Activated CD8-positive, alpha-beta memory T cell treated with anti-CD3 and anti-CD28 coated beads for 48 hours (primary cell): ENCODE measurements at places on chromosomes 13 and 19.

GRCh38 chr13:24742294-24742693 is 21.7 kb upstream of the RNF17 start:
- DNase-seq: no peak

DNA sequence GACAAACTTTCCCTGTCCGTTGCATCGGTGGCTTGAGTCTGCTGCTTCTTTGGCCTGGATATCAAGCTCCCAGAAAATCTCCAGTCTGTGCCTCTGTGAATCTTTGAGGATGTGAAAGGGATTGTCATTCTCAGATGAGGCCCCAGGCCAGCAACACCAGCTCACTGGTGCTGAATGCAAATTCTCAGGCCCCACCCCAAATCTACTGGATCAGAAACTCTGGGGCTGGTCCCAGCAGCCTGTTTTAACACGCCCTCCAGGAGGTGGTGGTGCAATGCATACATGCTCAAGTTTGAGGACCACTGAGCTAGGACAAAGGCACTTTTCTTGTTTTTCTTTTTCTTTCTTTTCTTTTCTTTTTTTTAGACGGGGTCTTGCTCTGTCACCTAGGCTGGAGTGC is 23.6 kb downstream of the TNFSF11 start:
- DNase-seq: no peak

GRCh38 chr19:7705387-7706187 is 3.7 kb upstream of the FCER2 start:
- DNase-seq: peak; percentile 30

- DNase-seq: no peak
These were observed 635 bp upstream of the PCCA start for GRCh38 chr13:100088273-100088643.

GRCh38 chr19:1893791-1894190 is 8.5 kb upstream of the ABHD17A start:
- no peak for DNase-seq

- no peak for DNase-seq
These were observed 24.6 kb downstream of the CDADC1 start for GRCh38 chr13:49272296-49272695.

DNA sequence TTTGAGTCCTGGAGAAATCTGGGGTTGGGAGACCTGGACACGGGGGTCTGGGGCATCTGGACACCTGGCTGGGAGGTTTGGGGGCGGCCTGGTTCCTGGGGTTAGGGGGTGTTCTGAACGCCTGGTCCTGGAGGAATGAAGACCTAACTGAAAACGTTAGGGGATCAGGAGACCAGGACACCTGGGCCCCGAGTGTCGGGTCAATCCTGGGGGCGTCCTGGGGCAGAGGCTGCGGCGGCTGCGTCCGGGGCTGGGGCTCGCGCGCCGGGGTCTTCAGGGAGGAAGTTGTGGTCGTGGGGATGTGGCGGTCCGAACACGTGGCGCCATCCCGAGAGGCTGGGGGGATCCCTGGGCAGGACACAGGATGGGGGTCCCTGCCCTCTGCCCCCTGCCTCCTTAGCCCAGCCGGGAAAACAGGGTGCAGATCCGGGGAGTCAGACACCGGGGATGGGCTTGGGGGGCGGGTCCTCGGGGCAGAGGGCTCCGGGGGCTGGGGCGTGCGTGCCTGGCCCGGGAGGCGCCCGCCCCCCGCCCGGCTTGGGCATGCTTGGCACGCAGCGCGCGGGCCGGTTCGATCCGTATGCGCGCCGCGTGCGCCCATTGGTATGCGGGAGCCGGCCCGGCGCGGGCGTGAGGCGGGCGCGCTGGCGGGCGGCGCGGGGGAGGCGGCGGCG is 632 bp downstream of the NPAS1 start:
- no peak for DNase-seq

GRCh38 chr19:55044771-55045716 is 7.0 kb upstream of the GP6 start:
- no peak for DNase-seq

DNA sequence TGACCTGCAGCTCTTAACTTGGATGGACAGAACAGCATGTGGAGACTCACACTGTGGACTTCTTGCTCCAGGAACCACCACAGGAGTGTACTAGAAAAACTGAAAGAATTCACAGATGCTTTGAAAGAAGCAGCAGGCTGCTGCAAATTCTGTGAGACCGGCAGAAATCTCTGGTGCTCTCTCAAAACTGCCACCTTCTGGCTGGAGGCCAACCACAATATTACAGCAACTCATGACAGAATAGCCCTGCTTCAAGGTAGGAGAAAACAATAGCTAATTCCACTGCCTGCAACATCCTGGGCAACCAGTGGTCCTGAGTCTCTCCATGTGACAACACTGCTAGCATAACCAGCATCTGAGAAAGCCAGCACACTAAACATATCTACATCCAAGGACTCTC is 26.9 kb downstream of the CDK8 start:
- DNase-seq: no peak

- DNase-seq: no peak
These were observed 31.3 kb upstream of the RGCC start for GRCh38 chr13:41426047-41426446.

GRCh38 chr13:58660826-58661225 is 1029.3 kb downstream of the PCDH17 start:
- DNase-seq: no peak

DNA sequence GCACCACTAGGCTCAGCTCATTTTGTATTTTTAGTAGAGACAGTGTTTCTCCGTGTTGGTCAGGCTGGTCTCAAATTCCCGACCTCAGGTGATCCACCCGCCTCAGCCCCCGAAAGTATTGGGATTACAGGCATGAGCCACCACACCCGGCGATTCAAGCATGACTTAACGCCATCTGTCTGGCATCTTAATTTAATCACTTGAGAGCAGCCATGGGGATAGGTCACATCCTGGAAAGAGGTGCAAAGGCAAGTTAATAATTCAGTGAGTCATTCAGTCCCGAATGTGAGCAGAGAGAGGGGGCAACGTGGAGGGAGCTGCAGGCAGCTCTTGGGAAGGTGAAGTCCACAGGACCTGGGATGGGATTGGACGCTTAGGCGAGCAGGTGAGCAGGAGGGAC is 31.7 kb upstream of the USP29 start:
- no peak for DNase-seq

DNA sequence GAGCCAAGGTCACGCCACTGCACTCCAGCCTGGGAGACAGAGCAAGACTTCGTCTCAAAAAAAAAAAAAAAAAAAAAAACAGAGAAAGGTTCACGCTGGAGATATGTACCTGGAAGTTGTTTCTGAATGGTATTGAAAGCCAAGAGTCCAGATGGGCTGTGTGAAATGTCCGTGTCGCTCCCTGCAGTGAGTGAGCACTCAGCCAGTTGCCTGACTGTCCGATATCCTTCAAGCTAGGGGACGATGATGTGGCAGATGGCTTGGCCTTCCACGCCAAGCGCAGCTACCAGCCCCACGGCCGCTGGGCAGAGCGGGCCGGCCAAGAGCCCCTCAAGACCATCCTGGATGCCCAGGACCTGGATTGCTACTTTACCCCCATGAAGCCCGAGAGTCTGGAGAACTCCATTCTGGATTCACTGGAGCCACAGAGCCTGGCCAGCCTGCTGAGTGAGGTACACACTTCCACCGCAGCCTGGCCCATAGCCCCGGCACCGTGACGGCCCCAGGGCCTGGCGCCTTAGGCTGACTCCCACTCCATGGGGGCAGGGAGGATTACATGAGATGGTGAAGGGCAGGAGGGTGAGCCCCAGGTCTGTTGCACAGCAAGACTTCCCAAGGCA is 11.7 kb upstream of the OVOL3 start:
- no peak for DNase-seq

- DNase-seq: no peak
These were observed 32.7 kb downstream of the CLEC17A start for GRCh38 chr19:14615623-14616022.

DNA sequence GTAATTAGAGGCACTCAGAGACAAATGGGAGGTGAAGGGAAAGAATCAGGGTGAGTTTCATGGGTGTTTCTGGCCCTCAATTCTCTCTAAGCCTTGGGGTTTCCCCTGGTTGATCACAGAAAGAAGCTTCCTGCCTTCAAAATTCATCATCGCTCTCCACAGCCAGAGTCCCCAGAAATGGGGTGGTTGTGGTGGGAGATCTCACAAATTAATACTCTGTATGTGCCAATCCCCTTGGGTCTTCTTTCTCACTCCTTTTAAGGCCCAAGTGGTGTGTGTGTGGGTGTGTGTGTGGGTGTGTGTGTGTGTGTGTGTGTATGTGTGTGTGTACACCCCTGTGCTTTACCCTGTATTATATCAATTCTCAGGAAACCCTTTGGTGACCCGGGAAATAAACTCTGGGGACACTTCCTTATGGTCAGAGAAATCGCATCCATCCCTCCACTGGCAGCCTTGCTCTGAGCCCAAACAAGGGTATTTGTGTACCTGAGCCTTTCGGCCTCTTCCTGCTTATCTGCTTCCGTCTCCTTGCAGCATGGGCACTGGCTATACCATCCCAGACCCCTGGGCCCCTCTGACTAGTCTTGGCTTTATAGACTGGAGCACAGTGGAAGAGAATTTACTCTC is 2.8 kb upstream of the FCGBP start:
- DNase-seq: no peak

DNA sequence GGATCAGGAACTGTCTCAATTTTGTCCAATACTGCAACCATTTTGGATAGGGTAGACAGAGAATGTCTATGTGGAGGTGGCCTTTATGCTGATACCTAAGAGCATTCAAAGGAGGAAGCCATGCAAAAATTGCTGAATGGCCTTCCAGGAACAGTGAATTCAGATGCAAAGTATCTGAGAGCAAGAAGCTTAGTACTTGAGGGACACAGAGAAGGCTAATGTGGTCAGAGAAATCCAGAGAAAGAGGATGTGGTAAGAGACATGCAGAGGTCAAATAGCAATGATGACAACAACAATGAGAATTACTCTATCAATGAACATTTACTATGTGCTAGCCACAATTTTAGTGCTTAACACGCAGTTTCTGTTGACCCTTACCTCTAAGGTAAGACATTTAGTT is 785.6 kb upstream of the KLHL1 start:
- DNase-seq: no peak

- DNase-seq: no peak
These were observed 144.6 kb downstream of the NDFIP2 start for GRCh38 chr13:79625517-79625916.

DNA sequence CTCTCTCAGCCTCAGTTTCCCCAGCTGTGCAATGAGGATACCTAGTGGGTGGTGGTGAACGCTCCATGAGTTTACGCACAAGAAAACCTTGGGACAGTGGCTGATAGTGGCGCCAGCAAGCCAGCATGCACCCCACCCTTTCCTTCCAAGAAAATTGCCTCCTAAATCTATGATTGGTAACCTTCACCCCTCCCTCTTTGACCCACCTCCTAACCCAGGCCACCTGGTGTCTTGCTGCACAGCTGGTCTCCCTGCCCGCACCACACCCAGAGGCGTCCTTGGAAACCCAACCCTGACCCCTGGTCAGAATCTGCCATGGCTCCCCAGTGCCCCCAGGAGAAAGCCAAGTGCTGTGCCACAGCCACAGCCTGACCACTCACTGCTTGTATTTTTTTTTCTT is 22.8 kb upstream of the BCL3 start:
- DNase-seq: no peak

DNA sequence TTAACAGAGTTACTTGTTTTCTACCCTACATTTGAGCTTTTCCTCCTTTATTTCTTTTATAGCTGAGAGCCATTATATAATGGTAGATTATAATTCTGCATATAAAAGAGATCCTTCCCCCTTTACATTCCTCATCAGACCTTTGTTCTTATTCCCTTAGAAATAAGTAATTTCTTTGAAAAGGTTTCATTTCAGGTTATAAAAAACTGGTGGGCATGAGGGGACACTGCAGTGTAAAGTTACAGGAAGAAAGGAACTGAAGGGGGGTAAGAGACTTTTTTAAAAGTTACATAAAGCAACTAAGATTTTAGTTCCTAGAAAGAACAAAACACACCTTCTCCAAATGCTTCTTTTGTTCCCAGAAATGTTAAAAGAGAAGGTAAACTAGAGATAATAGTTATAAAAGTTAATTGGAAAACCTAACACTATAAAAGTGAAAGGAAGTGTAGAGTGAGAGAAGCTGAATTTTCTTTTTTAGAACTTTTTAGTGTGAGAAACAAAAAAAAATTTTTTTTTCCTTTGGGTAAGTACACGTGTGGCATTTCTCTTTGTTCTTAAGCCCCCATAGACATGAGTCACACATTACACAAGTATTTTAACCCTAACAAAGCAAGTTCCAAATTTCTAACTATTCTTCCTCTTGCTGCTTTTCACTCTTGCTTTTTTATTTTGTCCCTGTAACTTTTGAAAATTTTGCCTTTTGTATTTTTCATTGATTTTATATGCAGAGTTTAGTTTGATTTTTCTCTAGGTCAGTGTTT is 106.4 kb upstream of the MLNR start:
- no peak for DNase-seq

DNA sequence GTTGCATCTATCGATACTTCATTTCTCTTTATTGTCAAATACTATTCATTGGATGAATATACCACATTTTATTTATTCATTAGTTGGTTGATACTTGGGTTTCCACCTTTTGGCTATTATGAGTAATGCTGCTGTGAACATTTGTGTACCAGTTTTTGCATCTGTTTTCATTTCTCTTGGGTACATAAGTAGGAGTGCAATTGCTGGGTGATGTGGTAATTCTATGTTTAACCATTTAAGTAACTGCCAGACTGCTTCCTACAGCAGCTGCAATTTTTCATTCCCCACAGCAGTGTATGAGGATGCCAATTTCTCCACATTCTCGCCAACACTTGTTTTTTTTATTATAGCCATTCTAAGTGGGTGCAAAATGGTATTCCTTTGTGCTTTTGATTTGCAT is 2.6 kb downstream of the KCNJ14 start:
- no peak for DNase-seq

- DNase-seq: no peak
These were observed 50.2 kb downstream of the RFX2 start for GRCh38 chr19:6059988-6060599.

- DNase-seq: no peak
These were observed 23.8 kb upstream of the C13orf42 start for GRCh38 chr13:51134763-51135365.

DNA sequence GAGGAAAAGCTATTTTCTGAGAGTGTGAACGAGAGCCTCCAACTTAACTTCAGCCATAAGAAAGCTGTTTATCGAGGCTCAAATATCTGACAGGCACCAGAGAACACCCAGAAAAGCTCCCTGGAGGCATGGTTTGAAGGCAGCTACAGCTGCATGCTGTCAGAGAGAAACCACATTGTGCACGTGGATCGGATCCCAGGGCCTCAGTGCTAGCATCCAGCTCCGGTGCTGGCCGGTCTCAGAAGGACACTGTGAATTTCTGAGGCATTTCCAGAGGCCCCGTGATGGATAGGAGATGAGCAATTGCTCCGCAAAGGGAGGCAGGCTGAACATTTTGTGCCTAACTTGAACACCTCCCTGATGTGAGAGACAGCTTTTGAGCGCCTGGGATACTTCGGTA is 315.7 kb downstream of the FGF9 start:
- no peak for DNase-seq

- no peak for DNase-seq
These were observed 51.0 kb upstream of the FGF14 start for GRCh38 chr13:102452836-102453235.

DNA sequence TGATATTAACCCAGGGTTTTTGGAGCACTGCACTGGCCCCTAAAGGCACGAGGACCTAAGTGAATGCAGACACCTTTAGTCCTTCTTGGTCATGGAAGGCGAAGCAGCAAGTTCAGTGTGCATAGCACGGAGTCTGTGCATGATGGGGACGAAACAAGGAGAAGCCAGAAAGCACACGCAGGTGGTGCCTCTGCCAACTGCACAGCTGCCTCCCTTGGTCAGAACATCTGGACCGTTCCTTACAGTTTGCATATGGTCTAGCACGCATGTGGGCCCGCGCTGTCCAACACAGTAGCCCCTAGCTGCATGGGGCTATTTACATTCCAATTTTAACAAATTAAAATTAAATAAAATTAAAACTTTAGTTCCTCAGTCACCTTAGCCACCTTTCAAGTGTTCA is 44.0 kb downstream of the FLT3 start:
- no peak for DNase-seq
